HT-29 (cell line): ENCODE measurements at places on chromosomes 12 and 14.

- DNase-seq = no peak
These were observed 1.3 kb upstream of the IGFBP6 start for GRCh38 chr12:53096089-53096741.

DNA sequence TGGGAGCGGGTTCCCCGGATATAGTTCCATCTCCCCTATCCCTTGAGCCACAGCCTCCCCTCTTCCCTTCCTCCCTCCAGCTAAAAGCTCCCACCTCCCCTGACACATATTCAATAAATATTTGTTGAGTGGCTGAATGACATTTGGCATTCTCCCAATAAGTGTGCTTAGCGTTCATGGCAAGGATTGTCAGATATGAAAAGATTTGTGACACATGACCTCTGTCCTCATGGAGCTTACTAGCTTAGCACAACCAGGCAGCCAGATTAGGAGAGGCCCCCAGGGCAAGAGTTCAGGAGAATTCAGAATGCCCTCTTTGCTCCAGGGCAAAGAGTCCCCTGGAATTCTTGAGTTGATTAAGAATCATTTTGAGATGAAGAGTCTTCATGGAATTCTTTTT is 22.5 kb upstream of the SLC6A12 start:
- DNase-seq = no peak

DNA sequence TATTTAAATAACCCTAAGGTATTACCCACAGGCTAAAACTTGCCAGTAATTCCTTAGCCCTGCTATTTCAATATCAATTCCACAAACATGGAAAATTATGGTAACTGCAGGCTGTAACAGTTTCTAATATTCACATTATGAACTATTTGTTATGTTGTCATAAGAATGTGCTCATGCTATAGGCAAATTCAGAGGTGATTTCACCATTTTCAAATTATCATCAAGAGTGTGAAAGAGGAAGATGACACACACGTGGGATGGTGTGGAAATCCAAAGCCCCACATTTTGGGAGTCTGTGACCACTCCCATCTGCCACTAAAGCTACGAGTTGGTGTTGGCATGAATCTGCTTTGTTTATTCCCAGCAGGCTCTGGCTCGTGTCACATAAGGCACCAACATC is 5.9 kb upstream of the MYO1A start:
- no peak for DNase-seq

DNA sequence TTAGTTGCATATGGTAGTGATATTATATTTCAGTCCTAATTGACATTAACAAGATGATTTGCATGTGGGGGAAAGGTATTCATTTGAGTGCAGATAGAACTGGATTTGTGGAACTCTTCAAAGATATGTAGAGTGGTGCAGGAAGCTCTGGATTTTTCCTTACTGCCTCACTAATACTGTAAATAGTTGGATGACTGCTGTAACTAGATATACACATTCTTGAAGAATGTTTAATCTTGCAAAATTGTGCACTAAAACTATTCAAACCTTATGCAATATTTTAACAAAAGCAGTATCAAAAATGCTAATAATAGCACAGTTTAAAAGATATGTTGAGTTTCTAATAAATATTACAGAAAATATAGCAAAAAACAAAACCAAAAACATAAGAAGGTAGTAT is 43.1 kb upstream of the ATF7IP start:
- no peak for DNase-seq

DNA sequence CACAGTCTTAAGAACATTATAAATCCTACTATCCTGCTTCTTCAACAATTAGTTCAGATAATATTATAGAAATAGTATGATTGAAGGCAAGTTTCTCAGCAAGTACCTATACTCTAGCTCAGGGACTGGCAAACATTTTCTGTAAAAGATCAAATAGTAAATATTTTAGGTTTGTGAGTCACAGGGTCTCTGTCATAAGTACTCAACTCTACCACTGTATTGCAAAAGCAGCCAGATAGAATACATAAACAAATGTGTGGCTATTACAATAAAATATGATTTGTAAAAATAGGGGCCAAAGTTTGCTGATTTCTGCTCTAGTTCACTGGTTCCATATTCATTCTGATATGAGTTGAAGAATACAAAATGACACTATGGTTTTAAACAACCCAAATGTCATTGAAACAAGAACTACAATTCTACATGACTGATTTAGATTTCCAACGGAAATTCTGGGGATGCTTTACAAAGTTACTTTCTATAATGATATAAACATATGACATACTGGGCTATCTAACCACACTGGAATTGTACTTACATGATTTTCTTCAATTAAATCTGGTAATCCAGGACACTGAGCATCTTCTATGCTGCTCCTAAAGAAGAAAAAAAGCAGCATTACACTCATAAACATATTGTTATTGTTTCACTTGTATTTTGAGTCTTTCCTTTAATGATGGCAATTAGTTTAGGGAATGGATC is 23.2 kb downstream of the LGALS3 start:
- DNase-seq = no peak

GRCh38 chr14:68957775-68958174 is 21.3 kb downstream of the ACTN1 start:
- DNase-seq = no peak
